ENCODE measurements at places on chromosomes 6 and 20.

- no peak for DNase-seq
These were observed 184.9 kb downstream of the ARHGAP18 start for GRCh38 chr6:129525055-129525454.

DNA sequence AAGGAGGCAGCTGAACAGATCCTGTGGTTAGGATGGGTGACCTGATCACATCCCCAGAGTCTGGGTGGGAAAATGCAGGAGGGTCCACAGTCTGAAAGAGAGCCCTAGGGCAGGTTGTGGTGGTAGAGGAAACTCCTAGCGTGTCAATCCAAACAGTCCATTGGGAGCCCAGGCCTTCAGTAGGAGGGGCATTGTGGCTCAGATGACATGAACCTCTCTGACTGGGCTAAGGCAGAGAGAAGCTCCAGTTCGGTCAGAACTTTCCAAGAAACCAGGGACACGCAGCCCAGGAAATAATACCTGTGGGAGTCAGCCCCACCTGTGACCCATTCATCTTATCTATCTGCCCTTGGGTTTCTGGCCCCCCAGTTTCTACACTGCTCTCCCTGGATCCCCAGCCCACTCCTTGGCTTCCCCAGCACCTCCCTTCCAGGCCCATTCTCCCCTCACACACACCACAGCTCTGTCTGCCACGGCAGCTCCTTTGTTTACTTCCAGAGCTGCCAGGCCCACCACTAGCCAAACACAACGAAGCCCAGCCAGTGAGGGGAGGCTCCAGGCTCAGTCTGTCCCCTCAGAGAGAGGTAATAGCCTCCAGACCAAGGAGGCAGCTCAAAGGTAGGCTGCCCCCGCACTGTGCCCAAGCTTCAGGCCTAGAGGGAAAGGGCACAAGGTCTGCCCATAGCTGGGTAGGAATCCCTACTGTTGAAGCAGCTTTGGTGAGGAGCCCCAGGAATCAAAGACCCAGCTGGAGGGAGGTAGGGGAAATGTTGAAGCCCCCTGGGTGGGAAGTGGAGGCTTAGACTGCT is 6.2 kb downstream of the GDF5 start:
- no peak for DNase-seq

DNA sequence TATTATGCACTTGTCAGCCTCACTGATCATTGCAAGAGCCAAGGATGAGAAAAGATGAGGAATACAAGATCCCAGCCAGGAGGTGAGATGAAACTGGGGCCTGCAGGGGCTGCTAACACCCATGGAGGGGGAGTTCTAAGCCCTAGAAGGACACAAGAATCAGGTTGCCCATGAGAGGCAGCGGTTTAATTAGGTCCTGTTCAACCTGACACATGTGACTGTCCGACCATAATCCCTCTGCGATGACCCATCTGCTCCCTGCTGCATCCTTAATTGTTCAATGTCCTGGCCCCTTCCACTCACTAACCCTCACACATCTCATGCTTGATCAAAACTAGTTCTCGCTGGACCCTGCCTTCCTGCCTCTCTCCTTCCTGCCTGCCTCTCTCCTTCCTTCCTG is 52.2 kb upstream of the NNAT start:
- DNase-seq, result no peak

GRCh38 chr6:148109732-148110131 is 232.9 kb upstream of the SASH1 start:
- DNase-seq, result no peak

DNA sequence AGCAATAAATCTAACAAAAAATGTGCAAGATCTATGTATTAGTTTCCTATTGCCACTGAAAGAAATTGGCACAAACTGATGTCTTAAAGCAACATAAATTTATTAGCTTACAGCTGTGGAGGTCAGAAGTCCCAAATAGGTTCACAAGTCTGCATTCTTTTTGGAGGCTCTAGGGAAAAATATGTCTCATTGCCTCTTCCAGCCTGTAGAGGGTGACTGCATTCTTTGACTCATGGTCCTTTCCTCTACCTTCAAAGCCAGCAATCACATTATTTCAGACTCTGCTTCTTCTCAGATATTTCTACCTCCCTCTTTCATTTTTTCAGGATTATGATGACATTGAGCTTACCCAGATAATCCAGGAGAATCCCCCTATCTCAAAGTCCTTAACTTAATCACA is 1531.1 kb downstream of the KHDRBS2 start:
- no peak for DNase-seq

- DNase-seq, result no peak
These were observed 69.7 kb upstream of the SYNCRIP start for GRCh38 chr6:85712346-85712745.

GRCh38 chr6:82331031-82331773 is 32.4 kb upstream of the TPBG start:
- DNase-seq, result no peak

DNA sequence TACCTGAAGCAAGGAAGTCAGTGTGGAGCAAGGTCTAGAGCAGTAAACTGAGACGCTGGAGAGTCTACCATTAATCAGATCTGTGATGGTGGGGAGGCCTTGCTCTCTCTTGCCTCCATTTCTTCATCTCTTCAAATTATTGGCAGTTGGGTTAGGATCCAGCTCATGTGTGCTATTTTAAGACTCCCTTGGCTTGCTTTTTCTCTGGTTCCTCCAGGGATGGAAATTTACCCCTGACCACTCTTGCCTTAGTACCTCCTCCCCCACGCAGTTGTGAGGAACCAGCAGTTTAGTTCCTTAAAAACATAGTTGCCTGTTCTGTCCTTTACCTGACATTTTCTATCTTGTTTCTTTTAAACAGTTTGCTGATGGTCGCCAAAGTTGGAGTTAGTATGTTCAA is 7.4 kb downstream of the TMEM14C start:
- no peak for DNase-seq

- no peak for DNase-seq
These were observed at the start of gene ZBTB46 for GRCh38 chr20:63830841-63831588. Gene ZBTB46 (minus strand): TSS chr20:63831264. CDS start chr20:63790757, 40,507 bp downstream.

- DNase-seq, result no peak
These were observed 105.0 kb downstream of the SCML4 start for GRCh38 chr6:107719160-107719559.

- no peak for DNase-seq
These were observed 408.1 kb upstream of the MARCKS start for GRCh38 chr6:113449051-113449450.

- no peak for DNase-seq
These were observed 224.5 kb downstream of the PREX1 start for GRCh38 chr20:48603116-48603818.

- DNase-seq, result no peak
These were observed 21.5 kb downstream of the SYNJ2 start for GRCh38 chr6:158002951-158003853.

GRCh38 chr20:2101057-2101864 is at the start of gene STK35:
Gene STK35 (plus strand): TSS chr20:2101827. CDS start chr20:2101882, 55 bp downstream.
- peak; percentile 20 for DNase-seq

GRCh38 chr6:11824986-11825385 is 46.4 kb upstream of the ADTRP start:
- DNase-seq, result no peak

DNA sequence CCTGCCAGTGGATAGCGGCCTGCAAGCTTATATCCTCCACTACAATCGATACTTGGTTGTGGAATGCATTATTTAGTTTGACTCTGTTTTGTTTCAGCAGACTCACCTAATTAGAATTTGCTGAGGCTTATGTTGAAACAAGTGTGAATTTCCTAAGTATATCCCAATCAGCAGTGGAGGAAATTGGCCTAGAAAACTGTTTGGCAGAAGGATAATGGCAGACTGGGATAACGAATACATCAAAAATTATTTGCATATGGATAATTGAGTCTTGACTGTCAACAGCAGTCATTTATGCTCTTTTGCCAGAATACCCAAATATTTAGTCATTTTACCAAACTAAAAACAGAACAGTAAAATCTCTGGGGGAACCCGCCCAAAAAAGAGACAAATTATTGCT is 261.0 kb downstream of the DOK5 start:
- no peak for DNase-seq

DNA sequence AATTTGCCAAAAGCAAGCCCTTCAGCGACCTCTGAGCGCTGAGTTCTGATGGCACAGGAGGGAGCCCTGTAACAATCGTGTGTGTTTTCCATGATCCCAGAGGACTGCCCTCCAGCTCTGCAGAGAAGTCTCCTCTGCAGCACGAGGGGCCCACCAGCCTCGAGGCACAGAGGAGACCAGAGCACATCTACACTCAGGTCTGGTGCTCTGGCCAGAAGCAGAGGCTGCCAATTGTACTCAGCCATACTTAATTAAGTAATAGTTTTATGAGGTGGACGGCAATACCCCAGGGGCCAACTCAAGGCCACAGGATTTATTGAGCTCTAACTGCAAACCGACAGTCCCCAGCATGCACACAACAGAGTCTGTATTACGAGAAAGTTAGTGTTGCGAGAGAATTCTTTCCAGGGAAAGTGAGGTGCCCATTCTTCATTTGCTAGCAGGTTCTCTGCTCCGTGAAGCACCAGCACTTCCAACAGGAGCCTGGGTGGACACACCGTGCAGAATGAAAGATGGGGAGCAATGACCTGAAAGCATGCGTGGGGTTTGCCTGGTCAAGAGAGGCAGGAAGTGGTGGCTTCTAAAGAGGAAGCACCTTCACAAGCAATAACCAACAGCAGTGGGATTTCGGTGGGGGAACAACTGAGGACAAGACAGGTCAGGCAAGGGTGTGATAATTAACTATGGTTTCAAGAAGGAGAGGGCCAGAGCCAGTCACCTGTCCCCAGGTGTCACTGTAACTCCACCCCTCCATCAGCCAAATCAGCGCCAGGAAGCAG is 92.8 kb upstream of the FOXC1 start:
- DNase-seq, result no peak

GRCh38 chr20:32333988-32334885 is 23.9 kb upstream of the ASXL1 start:
- no peak for DNase-seq

DNA sequence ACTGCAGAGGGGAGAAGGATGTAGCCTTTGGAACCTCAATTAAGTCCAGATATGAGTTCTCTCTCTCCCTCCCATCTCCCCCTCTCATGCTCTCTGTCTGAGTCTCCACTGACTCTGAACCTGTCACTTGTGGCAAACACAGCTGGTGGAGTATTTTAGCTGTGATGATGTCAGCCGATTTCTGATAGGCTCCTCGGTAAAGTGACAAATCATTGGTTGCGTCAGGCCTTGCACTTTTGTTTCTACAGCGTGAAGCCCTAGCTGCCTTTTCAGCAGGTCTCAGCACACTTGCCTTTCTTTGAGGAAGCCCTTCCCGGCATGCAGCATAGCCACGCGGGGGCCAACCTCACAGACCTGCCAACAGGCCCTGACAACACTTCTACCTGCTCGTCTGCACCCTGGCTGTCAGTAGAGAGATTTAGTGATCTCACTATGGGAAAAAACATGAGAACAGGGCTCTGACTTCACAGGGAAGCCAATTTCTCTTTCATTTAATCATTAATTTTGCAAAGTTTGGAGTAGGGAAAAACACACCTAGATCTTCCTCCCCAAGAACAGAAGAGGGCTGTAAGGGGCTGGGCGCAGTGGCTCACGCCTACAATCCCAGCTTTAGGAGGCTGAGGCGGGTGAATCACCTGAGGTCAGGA is 84.4 kb downstream of the GMPR start:
- peak; percentile 57 for DNase-seq

DNA sequence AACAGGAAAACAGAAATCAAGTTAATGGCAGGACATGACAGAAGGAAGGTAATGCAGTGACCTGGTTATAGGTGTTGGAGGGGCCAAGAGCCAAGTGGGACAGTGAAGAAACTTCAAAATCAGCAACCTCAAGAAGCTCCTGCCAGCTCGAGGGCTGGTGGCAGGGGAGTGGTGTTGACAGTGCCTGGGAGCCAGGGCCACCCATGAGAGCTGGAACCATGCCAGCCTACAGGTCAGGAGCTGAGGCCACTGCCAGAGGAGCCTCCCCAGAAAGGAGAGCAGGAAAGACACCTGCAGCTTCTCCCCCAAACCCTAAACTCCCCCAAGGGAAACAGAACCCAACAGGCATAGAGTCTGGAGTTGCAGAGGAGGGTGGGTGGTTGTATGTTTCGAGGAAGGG is 262.1 kb downstream of the LRFN2 start:
- DNase-seq, result no peak

DNA sequence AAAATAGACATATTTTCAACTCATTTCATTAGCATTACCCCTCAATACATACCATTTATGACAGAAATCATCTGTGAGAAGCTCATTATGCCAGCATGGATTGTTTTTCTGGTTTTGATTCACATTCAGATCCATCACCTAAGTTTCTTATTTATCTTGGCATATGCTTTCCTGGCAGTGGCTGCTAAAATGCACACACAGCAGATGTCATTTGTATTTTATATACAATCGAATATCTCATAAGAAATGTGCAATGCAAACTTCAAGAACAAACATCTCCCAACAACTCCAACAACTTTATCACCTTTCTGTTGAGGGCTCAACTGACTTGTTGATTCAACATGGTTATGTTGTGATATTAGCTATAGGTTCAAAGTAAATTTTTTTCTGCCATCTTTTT is 208.3 kb downstream of the PHACTR1 start:
- DNase-seq, result no peak

DNA sequence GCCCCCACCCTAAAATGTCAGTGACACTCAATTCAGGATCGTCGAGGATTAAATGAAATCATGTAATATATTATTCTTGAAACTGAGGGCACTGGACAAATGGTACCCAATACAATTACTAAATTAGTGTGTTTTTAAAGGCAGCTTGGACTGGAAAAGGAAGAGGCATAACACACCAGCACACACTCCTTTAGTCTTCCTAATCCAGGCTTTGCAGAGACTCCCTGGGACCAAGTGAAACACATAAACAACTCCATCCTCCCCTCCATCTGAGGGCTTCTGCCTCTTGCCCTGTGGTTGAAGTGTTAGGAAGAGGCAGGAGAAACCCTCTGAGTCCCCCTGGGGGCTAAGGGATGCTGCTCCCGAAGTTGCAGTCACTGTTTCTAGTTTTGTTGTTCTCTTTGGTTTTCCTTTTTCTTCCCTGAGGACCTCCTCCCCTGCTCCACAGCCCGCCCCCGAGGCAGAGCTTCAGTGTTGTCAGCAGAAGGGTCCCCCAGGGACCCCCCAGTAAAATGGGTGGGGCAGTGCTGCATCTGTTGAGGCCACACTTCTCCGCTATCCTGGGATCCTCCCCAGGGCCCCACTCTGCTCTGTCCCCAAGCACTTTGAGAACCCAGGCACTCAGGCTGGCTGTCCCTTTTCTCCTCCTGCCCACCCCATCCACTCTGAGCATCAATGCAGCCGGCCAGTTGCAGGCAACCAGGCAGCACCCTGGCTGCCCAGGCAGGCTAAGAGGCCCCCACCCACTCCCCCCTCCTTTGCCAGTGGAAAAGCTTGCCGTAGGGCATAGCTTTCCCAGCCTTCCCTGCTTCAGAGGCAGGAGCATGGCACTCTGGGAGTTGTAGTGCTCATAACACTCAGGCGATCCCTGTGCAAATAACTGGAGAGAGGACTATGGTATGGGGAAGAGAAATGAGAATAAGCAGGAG is 5.9 kb downstream of the TMEM63B start:
- no peak for DNase-seq

- DNase-seq, result no peak
These were observed 30.4 kb upstream of the PREX1 start for GRCh38 chr20:48858075-48858790.

DNA sequence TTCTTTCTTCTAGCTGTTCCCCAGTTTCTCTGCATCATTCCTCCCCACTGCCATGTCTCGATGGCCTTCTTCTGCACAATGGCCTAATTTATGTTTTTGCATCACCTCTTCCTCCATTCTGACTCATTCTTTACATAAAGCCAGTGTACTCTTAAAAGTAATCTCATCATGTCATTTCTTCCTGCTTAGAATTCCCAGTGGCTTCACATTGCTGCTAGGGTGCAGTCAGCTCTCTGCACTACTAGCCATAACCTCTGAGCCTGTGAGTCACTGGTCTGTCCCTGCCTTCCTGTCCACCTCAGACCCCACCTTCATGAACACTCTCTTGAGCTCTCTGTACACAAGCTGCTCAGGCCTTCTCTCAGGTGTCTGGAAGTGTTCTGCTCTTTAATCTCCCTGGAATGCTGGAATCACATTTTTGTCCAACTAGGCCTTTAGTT is 24.1 kb upstream of the TRIM27 start:
- no peak for DNase-seq

Data from stimulated activated CD8-positive, alpha-beta memory T cell treated with anti-CD3 and anti-CD28 coated beads, Interleukin-15, amount 100 ng/mL, for 4 hours (primary cell).